ENCODE measurements at places on chromosomes 3 and 15.

- DNase-seq: no peak
Measured at GRCh38 chr15:28992336-28992864, 106.6 kb downstream of the APBA2 start.

DNA sequence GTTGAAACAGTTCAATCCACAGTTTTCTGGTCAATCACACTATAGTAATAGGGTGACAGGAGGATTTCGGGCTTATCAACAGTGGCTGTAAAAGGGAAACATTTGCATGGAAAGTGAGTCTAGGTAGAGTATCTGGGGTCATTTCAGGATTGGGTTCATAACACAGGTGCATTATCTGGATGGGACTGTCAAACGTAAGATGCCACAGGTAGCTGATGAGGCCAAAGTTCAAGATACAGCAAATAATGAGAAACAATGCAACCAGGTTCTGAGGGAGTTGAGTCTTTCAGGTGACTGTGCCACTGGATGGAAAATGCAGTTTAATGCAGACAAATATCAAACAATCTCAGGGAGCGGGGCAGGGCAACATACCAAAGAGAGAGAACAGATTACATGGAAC is 62.2 kb downstream of the WDR76 start:
- no peak for DNase-seq

DNA sequence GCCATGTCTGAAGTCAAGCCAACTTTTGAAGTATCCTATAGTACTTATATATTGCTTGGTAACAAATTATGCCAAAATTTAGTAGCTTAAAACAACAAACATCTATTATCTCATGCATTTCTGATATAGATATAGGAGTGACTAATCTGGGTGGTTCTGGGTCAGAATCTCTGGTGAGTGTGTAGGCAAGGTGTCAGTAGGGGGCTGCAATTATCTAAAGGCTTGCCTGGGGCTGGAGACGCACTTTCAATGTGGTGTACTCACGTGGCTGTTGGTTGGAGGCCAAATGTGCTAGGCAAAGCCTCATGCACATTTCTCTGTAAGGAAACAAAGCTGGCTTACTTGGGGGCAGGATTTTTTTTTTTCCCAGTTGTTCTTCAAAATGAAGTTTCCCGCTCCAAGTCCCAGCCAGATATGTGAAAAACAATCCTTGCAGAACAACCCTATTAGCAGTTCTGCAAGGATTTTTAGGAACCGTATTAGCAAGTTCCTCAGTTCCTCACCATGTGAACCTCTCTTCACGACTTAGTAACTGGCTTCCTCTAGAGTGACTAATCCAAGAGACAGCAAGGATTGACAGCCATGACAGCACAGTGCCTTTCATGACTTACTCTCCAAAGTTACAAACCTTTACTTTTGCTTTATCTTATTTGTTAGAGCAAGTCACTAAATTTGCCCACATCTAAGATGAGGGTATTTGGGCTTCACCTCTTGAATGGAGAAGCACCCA is 25.8 kb downstream of the GREM1 start:
- no peak for DNase-seq

DNA sequence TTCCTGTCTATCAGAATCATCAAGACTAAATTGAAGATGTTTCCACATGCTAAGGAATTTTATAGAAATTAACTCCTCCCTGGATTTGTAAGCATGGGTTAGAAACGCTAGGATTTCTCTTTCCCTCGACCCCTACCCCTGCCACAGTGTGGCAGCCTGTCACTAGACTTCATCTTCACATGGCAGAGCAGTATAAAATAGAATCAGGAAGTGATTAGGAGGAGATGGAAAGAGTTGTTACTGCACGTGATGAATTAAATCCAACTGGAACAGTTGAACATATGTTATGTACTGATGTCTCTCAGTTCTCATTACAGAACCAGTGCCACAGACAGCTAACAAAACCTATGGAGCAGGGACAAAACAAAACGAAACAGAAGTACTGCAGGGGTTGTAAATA is 130.0 kb upstream of the BNIP2 start:
- no peak for DNase-seq
